HepG2 (cell line): ENCODE measurements at places on chromosomes 2 and 18.
A peak's percentile ranks its signal among the peaks of the same experiment; 100 is the strongest.

- DNase-seq = no peak
Measured at GRCh38 chr2:160310118-160310828, 110.2 kb upstream of the ITGB6 start.

DNA sequence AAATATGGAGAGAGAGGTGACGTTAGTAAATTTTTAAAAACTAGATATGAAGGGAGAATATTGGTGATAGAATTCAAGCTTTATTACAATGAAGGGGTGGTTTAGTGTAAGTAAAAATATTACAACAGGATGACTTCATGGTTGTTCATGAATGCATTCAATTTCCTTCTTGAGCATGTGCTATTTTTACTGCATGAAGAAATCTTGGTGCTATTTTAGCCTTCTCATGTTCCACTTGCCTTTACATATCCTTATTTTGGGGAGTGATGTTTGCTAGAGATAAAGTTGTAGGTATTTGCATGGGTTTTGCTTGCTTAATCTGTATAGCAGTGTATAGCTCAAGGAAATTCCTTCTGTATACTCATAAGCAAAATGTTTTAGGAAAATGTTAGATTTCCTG, 195.0 kb upstream of the MMADHC start:
- no peak for DNase-seq

- no peak for DNase-seq
Measured at GRCh38 chr18:28804512-28805202, 627.7 kb upstream of the CDH2 start.

DNA sequence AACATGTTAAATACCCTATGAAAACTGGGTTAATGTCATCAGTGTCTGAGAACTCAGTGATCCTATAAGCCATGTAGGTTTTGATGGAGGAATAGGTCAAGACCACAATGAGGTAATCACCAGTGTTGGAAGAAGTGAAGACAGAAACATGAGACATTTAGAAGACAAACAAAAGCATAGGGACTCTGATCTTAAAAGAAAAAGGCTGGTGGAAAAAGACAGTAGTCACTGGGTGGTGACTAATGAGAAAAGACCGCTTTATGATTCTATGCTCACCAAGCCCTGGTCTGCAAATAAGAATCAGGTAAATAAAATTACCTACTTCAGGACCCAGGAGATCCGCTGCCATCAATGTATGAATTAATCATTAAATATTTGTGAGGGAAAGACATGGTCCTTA, 271.9 kb downstream of the GPD2 start:
- no peak for DNase-seq

DNA sequence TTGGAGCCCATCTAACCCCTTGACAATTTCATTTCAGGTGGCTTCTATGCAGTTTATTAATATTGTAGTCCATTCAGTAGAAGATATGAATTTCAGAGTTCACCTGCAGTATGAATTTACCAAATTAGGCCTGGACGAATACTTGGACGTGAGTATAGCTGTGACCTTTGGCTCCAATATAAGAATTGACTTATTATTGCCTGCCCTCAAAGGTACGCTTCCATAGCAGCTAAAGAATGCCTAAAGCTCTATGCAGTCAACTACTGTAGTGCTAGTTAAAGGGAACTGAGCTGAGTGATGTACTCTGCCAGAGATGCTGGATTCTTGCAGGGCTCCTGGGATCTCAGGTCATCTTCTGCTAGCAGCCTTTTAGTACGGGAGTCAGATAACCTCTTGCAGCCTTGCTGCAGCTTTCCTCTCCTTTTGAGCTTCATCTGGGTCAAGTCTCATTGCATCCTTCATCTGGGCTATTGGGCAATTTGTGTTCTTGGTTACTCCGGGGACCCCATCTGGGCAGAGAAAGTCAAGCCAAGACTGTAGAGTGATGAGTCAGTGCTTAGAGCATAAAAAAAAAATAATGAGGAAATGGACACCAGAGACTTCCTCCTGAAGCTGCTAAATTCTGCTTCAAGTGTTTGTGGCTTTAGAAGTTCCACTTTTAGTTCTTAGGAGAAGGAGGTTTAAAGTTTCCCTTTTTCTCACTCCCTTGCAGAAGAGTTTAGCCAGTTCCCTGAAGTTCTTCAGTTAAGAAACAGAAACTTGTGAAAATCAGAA, 105.6 kb downstream of the PRPF40A start:
- DNase-seq = no peak

- DNase-seq = peak; percentile 18
Measured at GRCh38 chr2:76128622-76129021, 417.9 kb upstream of the GCFC2 start.

DNA sequence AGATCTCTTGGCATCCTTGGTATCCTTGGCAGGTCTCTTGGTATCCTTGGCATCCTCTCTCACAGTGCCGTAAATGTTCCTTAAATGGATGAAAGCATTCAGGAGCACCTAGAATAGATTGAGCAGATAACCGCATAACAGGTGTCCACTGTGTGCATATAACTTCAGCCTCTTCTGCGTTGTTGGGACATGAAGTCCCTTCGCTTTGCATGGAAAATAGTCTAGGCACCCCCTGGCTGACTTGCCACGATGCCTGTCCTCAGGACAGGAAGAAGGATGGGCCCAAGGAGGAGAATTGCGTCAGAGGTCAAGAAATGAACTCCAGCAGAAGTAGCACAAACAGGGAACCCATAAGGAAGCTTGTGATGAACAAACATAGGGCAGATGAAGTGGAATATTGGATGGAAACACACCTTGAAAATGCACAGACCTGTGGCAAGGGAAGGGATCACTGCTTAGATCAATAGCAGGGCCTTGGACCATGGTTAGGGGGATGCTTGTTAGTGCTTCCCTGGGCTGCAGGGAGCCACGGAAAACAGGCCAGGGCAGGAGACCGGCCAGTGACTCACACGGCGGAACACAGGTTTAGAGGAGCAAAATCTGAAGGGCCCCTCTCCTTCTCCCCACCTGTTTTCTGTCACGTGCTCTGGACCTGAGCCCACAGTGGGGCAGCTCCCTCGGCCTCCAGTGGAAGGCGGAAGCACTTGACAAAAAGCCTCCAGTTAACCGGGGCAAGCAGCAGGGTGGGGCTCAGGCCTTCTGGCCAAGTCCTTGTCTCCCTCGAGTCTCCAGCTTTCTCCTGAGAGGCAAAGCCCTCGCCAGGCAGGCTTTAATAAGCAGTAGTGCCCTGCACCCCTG, 99.2 kb upstream of the ASAP2 start:
- DNase-seq = no peak

- no peak for DNase-seq
Measured at GRCh38 chr2:46006473-46007025, 290.7 kb upstream of the EPAS1 start.

DNA sequence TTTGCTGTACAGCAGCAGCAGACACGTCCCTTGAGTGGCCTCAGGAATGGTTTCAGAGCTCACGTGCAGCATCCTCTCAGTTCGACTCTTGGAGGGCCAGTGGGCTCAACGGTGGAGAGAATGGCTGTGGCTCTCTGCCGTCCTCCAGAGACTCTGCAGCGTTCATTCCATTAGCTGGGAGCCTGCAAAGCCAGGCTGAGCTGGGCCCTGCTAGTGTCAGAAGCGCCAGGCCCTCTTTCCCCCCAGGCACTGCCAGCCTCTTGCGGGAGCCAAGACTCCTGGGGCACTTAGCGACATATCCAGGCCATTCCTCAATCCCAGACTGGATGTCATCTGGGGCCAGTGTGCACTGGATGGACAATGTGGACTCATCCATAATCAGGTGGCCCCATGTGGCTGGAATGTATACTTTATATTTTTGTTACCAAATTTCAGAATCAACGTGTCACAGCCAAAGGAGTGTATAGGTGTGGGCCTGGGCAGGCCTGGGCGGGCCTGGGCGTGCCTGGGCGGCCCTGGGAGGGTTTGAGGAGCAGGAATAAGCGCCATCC, 125.1 kb upstream of the EPAS1 start:
- DNase-seq = peak; percentile 13

DNA sequence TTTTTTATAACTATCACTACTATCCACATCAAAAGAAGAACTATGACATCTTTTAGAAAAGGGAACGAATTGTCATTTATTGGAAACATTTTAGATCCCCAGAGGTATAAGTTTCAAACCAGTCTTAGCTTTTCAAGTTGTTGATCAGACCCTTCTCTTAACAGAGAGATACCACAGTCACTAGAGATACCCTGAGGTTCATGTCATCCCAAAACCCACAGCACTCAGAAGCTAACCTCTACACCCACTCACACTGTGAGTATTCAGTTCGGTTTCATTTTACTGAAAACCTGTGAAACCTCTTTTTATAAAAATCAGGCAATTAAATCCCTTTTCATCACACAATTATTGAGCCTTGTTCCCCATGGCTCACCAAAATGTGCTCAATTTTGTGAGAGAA, 156.2 kb downstream of the DTNA start:
- DNase-seq = no peak

DNA sequence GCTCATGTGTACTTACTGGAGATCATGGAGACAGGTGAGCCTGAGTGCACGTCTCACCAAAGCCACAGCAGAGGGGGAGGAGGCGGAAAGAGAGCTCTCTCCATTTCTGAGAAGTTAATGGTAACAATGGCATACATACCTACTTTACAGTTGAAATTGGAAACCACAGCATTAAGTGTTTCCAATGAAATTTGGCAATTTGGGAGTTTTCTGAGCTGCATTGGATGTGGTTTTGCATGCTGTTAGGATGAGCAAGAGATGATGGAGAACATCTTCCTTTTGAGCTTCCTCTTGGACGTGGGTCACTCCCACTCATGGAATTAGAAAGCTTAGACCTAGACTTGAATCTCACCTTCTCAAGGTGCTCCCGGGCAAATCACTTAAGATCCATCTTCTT, 25.5 kb upstream of the IL37 start:
- DNase-seq = no peak

GRCh38 chr2:182463760-182464159, 36.9 kb upstream of the PDE1A start:
- no peak for DNase-seq

DNA sequence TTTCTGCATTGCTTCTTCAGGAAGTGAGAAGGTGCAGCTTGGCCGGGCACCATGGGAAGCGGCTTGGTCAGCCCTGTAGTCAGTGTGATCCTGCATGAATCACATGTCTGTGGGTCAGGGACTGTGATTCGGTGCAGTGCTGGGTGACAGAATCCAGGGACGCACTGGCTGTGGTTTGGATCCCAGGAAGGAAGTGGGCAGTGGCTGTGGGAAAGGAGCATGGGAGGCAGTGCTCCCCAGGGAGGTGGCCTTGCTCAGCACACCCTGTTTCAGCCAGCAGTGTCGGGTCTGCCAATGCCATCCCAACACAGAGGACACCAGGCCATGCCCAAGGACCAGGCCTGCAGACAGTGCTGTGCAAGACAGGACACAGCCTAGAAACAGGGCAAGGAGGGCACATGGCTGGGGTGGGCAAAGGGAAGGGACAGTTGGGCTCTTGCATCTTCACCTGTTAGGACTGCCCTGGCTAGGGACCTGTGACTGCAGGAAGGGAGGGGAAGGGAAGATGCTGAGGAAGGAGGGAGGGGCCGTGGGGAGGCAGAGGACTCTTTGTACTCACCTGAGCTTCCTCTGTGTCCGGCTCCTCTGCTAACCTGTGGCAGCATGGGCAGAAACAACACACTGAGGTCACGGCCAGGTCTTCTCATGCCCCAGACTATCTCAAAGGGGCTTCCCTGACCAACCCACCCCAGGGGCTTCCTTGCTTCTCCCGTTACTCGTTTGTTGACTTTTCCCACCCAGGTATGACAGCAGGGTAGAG, 37.2 kb upstream of the DNMT3A start:
- DNase-seq = no peak

- DNase-seq = no peak
Measured at GRCh38 chr2:137708311-137708710, 256.0 kb upstream of the HNMT start.

DNA sequence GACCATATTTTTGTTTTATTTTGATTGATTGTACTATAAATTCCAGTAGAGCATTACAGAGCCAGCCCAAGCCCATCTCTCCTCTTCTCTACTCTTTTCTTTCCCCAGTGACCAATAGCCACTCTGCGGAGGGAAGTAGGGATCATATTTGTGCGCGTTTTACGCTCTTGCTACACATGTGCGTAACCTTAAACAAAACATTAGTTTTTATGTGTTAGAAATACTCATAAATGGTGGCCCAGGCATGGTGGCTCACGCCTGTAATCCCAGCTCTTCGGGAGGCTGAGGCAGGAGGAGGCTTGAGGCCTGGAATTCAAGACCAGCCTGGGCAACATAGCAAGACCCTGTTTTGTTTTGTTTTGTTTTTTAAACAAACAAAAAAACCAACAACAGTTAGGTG, 31.3 kb downstream of the HPCAL1 start:
- no peak for DNase-seq

DNA sequence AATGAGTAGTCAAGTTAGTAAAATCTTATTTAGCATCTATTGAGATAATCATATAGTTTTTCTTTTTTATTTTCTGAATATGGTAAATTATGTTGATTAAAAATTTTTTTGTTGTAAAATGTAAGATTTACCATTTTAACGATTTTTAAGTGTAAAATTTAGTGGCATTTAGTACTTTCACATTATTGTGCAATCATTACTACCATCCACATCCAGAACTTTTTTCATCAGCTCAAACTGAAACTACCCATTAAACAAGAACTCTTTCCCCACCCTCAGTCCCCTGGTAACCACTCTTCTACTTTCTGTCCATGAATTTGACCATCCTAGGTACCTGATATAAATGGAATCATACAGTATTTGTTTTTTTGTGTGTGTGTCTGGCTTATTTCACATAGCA, 11.1 kb downstream of the RAB3GAP1 start:
- no peak for DNase-seq

- DNase-seq = no peak
Measured at GRCh38 chr2:191778041-191778440, 68.8 kb downstream of the CAVIN2 start.

- no peak for DNase-seq
Measured at GRCh38 chr2:189409647-189410046, 31.6 kb upstream of the WDR75 start.

GRCh38 chr2:240437551-240437860, 2.0 kb downstream of the GPC1 start:
- no peak for DNase-seq

DNA sequence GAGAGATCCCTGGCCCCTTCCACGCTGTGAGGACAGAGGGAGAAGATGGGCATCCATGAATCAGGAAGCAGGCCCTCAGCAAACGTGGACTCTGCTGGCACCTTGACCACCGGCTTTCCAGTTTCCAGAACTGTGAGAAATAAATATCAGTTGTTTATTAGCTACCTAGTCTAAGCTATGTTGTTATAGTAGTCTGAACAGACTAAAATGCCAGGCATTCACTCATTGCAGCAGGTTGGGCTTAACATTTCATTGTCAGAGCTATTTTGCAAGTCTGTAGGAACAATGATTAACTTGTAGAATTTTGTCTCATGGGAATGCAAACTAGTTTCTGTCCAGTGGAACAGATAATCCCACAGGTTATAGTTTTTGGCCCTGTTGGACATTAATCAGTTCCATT, 24.8 kb upstream of the TBC1D8 start:
- peak; percentile 86 for DNase-seq

DNA sequence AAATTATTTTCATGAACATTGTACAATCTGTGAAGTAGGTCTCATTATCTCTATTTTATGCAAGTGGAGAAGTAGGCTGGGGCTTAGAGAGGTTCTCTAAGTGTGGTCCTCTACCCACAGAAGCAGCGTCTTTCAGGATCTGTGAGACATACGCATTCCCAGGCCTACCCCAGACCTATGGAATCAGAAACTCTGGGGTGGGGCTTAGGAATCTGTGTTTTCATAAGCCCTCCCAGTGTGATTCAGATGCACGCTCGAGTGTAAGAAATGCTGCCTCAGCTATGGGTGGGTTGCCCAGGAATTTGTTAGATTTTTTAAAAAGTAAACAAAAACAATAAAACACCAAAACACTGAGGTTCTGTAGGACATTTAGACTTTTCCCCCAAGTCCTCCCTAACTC, 14.8 kb upstream of the ZAP70 start:
- DNase-seq = no peak
